ENCODE measurements at places on chromosomes 3 and 15.
A peak's percentile ranks its signal among the peaks of the same experiment; 100 is the strongest.

GRCh38 chr15:33654860-33655259 lies 313.4 kb upstream of the CHRM5 start:
- no peak for DNase-seq

DNA sequence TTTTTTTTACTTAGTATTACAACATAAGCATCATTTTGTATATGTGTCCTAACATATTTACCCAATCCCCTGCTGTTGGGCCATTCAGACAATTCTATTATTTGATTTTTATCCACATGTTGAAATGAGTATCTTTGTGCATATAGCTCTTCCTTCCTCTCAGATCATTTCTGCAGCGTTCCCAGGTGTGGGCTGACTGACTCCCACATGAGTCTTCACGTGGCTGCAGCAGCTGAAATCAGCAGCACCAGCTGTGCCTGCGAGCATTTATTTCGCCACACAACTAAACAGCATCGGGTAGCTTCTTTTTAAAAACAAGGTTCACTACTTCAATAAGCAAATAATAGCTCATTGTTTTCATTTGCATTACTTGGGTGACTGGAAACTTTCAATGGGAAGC lies 44.5 kb upstream of the PDE8A start:
- no peak for DNase-seq

GRCh38 chr3:51982352-51982837 lies 940 bp upstream of the ACY1 start:
- peak; percentile 76 for DNase-seq

- DNase-seq: no peak
Observed at GRCh38 chr3:108863799-108864135, 41.2 kb downstream of the TRAT1 start.
